ENCODE measurements at places on chromosomes 5 and 9.

DNA sequence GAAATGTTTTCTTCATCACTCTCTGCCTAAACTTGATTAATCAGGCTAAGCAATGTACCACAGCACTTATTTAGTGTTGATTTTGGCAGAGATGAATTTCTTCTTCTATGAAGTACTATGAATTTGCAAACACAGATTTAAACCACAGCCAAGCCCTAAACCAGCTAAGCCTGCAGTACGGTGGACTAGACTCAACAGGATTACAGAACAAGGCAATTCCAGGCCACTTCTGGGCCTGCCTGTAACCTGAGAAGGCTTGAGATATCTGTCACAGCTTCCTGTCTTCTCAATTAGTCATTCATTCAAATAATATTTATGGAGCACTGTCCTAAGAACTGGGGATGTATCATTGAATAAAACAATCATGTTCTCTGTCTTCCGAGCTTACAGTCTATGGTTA, 32.4 kb upstream of the CAST start:
- DNase-seq: no peak

GRCh38 chr5:219991-220390, 1.9 kb downstream of the SDHA start:
- no peak for DNase-seq

- DNase-seq: no peak
Observed at GRCh38 chr9:125854553-125855275, 107.5 kb downstream of the PBX3 start.

- no peak for DNase-seq
Observed at GRCh38 chr9:31486630-31487029, 897.8 kb upstream of the ACO1 start.

DNA sequence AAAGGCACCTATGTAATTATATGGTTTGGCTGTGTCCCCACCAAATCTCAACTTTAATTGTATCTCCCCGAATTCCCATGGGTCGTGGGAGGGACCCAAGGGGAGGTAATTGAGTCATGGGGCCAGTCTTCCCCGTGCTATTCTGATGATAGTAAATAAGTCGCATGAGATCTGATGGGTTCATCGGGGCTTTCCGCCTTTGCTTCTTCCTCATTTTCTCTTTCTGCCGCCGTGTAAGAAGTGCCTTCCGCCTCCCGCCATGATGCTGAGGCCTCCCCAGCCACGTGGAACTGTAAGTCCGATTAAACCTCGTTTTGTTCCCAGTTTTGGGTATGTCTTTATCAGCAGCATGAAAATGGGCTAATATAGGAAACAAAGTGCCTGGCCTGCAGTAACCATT, 56.6 kb downstream of the TSPAN17 start:
- DNase-seq: no peak

GRCh38 chr5:170430866-170431437, 41.8 kb upstream of the KCNMB1 start:
- DNase-seq: no peak

DNA sequence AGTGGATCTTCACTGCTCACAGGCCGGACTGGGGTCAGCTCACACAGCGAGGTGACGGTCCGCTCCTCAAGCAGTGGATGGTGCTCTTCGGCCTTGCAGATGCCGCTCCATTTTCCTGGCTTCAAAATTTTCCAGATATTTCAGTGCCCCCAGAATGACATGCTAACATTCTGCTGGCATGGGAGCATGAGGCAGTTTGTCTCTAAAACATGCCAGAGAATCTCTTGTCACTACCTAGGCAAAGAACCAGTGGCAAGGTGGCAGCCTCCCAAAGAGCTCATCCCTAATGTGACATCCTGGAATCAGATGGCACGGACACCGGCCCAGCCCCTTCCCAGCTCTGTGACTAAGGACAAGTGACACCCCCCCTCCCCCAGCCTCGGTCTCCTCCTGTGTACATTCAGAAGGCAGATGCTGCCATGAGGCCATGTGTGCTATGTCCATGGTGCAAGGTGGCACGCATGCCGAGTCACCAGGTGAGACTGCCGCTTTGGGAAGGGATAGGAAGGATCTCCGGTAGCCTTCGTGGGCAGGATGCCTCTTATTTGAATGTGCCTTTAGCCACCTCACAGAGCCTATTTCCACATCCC, 2.7 kb downstream of the S1PR3 start:
- no peak for DNase-seq

GRCh38 chr9:134236001-134236421, 71.6 kb upstream of the RNU6ATAC start:
- no peak for DNase-seq

GRCh38 chr5:128036950-128037349, 46.6 kb upstream of the SLC12A2 start:
- DNase-seq: no peak

GRCh38 chr5:176747670-176748072, 62.7 kb upstream of the UNC5A start:
- DNase-seq: no peak

- no peak for DNase-seq
Observed at GRCh38 chr9:71349218-71349617, 227.8 kb upstream of the TRPM3 start.

DNA sequence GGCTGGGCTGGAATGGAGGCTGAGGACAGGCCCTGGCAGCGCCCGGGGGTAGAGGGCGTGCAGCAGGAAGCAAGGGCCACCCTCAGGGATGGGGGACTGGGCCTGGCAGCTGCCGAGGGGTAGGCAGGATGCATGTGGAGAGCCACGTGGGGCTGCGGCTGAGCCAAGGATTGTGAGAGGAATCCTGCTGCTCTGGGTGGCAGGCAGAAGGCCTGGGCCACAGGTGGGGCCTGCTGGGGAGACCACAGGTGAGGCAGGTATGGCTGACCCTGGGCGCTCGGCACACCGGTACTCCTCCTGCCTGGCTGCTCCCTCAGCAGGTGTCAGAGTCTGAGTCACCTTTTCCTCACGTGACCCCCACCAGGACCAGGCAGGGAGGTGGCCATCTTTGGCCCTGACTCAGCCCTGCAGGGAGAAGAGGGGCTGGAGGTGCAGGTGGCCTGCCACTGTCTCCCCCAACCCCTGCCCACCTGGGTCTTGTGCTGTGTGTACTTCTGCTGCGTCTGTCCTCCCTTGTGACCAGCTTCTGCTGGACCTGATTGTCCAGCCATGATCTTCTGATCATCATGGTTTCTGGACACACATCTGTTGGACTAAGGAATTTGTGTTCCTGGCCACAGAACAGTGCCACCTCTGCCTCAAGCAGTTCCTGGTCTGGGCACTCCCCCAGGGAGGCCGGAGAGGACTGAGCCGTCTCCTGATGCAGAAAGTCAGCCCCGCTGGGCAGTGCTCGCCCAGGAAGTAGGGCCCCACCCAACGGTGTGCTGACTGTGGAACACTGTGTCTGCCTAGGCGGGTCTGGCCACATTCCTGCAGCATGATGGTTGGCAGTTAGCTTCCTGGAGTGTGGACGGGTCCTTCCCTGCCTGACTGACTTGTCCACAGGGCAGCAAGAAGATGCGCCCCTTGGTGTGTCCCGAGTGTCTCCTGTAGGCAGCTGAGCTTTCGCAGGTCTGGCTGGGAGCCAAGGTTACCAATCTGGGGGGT, 6.4 kb downstream of the ARRDC1 start:
- no peak for DNase-seq

DNA sequence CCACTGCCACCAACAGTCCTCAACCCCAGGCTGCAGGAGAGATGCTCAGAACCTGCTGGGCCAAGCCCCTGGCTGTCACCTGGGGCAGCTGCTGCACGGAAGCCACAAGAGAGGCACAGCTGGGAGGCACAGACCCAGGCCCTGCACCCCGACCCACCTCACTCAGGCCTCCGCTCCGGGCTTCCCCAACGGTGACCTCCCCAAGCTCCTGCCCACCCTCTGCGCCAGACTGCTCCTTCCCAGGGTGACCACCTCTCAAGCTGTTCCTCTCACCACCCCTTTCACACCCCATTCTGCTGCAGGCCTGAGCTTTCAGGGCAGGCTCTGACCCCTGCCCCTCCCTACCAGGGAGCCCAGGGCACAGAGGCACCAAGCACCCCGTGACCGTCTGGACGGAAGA, 33.0 kb downstream of the VAV2 start:
- DNase-seq: no peak

DNA sequence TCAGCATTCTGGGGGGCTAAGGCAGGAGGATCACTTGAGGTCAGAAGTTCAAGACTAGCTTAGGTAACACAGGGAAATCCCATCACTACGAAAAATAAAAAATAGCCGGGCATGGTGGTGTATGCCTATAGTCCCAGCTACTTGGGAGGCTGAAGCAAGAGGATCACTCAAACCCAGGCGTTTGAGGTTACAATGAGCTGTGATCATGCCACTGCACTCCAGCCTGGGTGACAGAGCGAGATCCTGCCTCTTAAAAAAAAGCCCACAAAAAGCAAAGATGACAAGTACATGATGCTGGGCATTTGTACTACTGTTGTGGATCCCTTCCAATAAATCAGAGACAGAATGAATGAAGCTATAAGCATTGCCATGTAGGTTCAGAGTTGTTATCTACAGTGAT, 320.1 kb upstream of the PANK3 start:
- no peak for DNase-seq
